AG20443 (cell line): ENCODE measurements at places on chromosomes 5 and 9.

- peak; percentile 10 for DNase-seq
Measured at GRCh38 chr5:93894601-93895354, 153.4 kb upstream of the POU5F2 start.

GRCh38 chr5:12354686-12355085, 450.4 kb upstream of the CTNND2 start:
- DNase-seq: no peak

GRCh38 chr9:129496473-129497004, 124.4 kb downstream of the C9orf50 start:
- peak; percentile 91 for DNase-seq

DNA sequence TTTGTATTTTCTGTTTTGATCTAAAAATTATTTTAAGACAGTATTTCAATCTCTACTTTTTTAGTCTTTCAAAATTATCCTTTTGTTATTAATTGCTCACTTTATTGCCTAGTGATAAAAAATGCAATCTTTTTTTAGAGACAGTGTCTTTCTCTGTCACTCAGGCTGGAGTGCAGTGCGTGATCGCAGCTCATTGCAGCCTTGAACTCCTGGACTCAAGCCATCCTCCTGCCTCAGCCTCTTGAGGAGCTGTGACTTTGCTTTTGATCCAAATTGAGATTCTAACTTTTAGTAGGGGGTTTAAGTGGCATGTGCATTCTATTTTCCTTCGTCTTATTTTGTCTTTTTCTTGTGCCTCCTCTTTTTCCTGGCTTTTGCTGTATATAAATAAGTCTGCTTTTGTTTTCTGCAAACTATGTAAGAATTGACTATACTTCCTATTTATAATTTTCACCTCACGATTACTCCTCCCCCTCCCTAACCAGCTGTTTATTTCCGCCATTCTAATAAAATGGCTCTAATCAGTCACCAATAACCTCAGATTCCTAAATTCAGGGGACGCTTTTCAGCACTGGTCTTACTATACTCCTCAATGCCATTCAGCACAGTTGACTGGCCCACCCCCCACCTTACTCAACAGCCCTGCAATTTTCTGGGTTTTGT, 32.3 kb downstream of the KLF9 start:
- no peak for DNase-seq

GRCh38 chr5:132812781-132813598, at the start of gene SOWAHA:
Gene SOWAHA (plus strand): TSS chr5:132813302. CDS start chr5:132813622, 320 bp downstream.
- no peak for DNase-seq

GRCh38 chr9:107221321-107221720, 61.8 kb upstream of the RAD23B start:
- no peak for DNase-seq
